ENCODE measurements at places on chromosomes 7 and 10.

DNA sequence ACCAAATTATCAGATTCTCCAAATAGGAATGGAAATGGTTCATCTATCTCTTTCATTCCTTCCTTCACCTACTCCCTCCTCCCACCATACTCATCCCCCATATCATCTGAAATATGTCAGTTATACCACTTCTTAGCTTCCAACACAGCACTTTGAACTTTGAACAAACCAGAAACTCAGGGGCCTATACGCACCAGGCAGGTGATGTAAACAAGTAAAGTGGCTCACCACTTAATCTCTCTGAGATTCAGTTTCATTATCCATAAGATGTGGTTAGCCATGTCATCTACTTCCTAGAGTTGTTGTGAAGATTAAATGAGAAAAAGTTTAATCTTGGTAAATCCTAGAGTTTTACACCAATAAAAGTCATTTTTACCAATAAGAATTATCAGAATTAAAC is 65.9 kb upstream of the LRRN3 start:
- DNase-seq, result no peak

DNA sequence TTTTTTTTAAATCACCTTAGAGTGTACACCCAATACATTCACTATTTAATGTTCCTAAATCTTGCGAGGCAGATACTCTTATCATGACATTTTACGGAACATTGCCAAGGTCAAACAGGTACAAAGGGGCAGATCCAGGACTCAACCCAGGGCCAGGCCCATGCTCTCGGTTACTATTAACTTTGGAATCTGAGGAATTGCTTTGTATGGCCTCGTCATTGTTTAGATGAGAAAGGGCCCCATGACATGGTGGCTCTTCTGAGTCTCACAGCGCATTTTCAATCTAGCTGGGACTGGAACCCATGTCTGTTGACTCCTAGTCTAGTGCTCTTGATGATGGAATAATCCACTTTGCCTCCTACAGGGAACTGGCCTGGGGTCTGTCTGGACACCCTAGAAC is 59.1 kb downstream of the GATA3 start:
- DNase-seq, result no peak

DNA sequence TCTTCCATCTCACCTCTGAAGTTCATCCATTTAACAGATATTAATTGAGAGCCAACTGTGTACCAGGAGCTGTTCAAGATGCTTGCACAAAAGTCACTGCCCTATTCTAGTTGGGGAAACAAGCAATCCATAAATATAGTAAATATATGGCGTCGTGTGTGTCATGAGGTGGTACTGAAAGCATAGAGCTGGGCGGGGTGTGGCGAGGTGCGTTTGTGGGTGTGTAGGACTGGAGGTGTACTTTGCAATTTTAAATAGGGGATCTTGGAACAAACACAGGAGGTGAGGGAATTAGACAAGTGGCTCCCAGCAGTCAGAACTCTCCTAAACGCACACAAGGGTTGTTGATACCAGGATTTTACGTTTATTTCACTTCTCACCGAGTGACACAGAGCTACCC is 490 bp upstream of the ZNF239 start:
- no peak for DNase-seq

GRCh38 chr7:81248420-81248819 is 329.6 kb upstream of the SEMA3C start:
- DNase-seq, result no peak

DNA sequence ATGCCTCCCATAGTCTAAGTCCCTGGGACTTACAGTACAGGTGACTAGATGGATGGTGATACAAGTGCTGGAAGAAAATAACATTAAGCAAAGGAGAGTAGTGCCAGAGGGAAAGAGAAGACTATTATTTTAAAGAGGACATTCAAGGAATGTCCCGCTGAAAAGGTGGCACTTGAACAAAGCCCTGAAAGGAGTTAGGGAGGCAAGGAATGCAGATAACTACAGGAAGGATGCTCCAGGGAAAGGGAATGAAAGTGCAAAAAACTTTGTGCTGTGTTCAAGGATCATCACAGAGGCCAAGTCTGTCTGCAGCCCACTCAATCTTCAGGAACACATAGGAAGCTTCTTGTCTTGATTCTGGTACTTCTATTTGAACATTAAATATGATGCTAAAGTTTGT is 14.9 kb downstream of the ANKMY2 start:
- no peak for DNase-seq

DNA sequence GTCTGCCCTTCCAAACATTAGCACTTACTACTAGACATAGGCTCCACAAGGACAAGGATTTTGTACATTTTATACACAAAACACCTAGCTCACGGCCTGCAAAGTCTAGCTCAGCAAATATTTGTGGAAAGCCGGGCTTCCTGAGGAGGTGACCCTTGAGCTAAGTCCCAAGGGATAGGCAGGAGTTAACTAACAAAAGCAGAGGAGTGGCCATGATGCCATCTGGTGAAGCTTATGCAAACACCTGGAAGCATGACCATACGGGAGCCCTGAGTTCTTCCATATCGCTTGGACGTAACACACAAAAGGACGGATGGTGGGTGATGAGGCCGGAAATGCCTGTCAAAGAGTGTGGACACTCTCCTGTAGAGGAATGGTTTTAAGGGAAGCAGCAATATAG is 25.9 kb upstream of the YAE1 start:
- DNase-seq, result no peak

DNA sequence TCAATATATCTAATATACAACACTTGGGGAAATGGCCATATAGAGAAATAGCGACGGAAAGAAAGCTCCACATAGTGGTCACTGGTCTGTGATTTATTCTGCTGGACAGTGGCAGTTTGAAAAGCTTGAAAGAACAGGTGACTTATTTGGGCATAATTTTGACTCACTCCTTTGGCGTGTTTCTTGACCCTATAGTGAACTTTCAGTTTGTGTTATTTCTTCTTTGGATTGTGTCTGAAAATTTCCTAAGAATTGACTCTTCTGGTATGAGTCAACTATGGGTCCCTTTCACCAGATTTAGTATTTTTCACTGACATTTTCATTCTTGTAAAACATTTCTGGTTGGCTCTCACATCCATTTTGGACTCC is 25.8 kb upstream of the IMMP2L start:
- DNase-seq, result no peak

- no peak for DNase-seq
Observed at GRCh38 chr7:129351320-129351719, 82.9 kb upstream of the STRIP2 start.

GRCh38 chr7:117937049-117937752 is 64.0 kb upstream of the CTTNBP2 start:
- DNase-seq, result no peak

DNA sequence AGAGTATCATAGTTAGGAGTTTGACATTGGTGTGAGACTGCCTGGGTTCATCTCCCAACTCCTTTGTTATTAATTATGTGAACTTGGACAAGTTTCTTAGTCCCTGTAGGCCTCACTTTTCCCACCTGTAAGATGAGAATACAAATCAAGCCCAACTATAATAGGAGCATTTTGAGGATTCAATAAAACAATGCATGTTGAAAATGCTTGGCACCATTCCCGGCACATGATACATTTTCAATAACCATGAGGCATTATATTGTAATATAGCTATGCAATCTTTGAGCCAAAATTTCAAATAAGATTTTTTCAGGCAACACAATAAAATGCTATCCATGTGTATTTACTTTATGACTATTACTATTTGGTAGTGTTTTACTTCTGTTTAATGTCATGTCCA is 229.0 kb upstream of the SP4 start:
- DNase-seq, result no peak

- no peak for DNase-seq
Observed at GRCh38 chr7:2631946-2632732, at the start of gene TTYH3. TSS of gene TTYH3 (plus strand) at chr7:2631986. CDS start at chr7:2632156, 170 bp downstream.

- DNase-seq, result no peak
Observed at GRCh38 chr10:63744060-63744941, 223.1 kb downstream of the REEP3 start.

GRCh38 chr10:9140373-9140772 is 1085.9 kb downstream of the GATA3 start:
- DNase-seq, result no peak

GRCh38 chr10:29537799-29538198 is 97.0 kb downstream of the SVIL start:
- no peak for DNase-seq

DNA sequence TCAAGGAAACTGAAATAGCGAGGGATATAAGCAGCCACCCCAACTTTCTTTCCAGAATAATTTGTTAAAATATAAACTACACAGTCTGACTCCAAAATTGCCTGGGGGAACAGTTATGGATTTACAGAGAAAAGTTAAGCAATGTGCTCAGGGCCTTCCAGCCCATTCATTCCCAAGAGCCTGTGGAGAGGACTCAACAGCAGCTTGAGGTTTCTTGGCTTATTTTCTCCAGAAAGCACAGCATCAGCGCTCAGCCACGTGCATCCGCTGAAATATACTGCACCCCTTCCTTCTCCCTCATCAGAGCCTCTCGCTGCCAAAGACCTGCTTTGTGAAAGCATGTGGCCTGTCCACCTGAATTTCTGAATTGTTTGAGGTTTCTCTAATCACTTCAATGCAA is 375.2 kb upstream of the VWC2 start:
- DNase-seq, result no peak

GRCh38 chr10:54585572-54585971 is 215.5 kb downstream of the PCDH15 start:
- no peak for DNase-seq

GRCh38 chr10:51602326-51602725 is 97.1 kb downstream of the CSTF2T start:
- no peak for DNase-seq

GRCh38 chr7:25308906-25309705 is 80.8 kb upstream of the NPVF start:
- no peak for DNase-seq

DNA sequence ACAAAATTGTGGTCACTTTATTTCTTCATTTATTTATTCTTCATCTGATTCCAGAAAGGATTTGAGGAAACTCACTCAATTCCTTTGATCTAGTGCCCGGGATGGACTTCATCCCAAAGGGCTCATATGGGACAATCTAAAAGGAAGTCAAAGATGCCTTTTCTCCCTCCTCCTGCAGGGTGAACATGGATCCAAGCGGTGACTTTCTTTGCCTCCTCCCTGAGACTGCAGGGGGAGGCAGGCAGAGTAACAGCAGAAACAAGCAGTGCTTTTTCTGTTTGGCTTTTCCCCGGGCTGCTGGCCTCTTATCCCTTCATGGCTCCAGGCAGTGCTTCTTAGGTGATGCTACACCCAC is 10.0 kb upstream of the DNMBP start:
- DNase-seq, result no peak

DNA sequence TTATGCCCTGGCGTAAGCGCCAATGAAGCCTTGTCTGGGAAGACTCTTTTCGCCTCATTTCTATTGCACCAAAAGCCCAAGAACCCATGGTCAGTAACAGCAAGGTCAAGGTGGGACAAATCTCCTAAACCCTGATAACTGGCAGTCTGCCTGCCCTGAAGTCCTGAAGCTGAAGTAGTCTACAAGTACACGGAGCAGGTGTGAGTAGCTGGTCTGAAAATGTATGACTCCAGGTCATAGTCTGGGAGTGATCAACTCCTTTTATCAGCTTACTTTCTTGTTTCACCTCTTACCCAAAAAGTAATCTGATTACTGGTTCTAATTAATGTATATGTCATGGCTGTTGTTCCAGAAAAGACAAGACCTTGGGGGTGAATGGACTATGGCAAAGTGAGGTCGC is 107.3 kb upstream of the EFCAB10 start:
- no peak for DNase-seq

DNA sequence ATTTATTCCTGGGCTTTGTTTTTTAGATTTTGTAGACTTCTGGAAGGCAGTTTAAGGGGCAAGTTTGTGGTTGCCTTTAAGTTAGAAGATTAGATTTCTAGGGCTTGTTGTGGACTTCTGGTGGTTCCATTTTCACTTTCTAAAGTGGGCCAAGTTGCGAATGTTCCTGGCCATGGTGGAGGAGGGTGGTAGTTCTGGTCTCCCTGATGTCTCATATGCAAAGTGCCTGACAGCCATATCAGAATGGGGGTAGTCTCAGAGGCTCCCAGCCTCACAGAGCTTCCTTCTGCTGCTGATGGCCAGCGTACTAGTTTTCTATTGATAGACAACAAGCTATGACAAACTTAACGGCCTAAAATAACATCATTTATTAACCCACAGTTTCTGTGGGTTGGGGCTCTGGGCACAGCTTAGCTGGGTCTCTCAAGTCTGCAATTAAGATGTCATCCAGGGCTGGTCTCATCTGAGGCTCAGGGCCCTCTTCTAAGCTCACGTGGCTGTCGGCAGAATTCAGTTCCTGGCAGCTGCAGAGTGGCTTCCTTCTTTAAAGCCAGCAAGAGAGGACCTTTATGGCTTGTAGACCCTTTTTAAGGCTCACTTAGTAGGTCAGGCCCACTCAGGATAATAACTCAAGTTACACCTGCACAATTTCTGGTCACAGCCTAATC is 44.8 kb downstream of the BMPER start:
- no peak for DNase-seq

DNA sequence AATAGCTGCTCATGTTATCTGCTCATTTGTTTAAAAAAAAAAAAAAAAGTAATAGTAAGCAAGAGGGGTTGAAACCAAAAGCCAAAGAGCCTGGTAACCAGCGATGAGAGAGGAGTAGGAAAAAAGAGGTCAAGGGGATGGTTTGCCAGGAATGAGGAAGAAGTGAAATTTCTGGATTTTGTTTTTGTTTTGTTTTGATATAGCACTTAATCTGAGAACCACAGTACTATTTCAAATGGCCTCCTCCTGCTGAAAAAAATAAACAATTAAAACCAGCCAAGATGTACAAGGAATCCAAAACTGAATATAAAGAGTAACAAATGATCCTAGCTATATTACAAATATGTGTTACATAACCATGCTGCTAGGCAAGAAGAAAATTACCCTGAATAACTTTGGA is 213.1 kb downstream of the FGFR2 start:
- DNase-seq, result no peak

DNA sequence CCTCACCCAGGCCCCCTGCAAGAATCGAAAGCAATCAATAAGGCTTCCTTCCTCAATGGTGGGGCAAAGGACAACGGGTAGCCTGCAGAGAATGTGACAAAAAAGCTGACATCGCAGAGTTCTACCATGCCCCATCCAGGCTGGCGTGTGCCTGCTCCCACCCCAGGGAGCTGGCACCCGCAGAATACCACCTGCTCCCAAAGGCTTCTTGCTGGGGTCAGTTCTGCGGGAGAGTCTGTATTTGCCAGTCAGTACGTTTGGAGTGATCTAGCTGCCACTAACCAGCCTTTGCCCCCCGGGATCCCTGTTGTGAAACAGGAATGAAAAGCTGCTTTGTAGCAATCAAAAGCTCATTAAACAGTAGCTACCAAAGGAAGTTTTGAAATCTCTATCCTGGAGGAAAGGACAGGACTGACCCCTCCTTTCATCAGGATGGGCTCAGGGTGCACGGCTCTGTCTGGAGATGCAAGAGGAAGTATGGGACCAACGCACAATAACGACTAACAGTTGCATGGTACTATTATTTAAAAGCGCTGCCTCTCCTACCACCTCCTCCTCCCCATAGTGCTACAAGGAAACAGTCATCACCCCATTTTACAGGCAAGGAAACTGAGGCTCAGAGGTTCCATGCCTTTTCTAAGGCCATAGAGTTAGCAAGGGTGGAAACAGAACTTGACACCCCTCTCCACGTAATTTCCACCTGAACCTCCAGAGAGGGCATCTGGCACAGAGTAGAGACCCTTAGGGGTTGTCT is 67.0 kb downstream of the FGFR2 start:
- no peak for DNase-seq

Measured in activated CD4-positive, alpha-beta T cell treated with anti-CD3 and anti-CD28 coated beads for 24 hours (primary cell).